ENCODE measurements at places on chromosomes 1 and 21.

- DNase-seq = no peak
Observed at GRCh38 chr21:38524168-38525153, 26.2 kb upstream of the ERG start.

DNA sequence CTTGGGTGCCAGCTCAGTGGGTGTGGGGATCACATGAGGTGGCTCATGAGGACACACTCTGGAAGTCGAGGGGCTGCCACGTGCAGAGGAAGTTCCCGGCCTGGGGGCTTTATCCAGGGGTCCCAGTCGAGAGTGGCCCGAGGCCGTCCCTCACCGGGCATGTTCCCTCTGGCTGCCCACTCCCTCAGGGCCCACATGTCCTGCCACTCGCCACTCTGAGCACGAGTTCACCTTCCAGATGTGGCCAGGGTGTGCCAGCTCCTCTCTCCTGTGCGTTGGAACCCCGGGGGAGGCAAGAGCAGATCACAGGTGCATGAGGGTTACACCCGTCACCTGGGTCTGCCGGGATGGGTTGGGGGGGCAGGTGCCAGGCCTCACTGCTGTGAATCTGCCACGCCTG is 14.6 kb downstream of the TMEM201 start:
- no peak for DNase-seq

DNA sequence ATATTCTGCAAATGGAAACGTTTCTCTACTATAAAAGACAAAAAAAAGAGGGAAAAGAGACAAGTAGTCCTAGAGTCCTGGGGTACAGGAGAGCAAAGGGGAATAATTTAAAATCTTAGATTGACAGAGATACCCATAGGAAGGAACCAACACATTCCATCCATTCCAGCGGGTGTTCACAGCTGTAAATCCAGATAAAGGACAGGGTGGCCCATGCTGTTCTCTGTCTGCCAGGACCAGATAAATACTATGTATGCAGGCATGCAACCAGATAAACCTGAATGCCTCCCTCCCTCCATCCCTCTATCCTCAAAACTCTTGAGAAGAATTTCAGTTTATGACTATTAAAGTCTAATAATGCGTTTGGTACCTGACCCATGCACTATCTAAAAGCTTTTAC is 131.8 kb downstream of the PTPN14 start:
- no peak for DNase-seq

DNA sequence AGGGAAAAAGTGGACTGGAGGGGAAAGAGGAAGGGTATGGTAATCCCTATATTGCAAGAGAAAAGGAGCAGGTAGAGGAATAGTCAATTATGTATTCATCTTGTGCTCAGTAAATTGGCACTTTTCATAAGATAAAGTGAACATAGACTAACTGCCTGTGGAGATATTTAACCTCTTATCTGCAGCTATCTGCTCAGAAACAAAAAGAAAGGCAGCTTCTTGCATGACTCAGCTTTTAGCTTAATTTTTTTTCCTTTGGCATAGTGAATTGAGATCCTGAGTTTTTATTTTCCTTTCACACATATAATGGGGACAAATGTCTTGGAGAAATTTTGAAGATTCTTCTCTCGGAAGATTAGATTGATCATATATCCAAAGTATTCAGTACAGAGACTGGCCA is 127.6 kb upstream of the F3 start:
- DNase-seq = no peak

- no peak for DNase-seq
Observed at GRCh38 chr1:180117764-180118116, 36.9 kb upstream of the QSOX1 start.

DNA sequence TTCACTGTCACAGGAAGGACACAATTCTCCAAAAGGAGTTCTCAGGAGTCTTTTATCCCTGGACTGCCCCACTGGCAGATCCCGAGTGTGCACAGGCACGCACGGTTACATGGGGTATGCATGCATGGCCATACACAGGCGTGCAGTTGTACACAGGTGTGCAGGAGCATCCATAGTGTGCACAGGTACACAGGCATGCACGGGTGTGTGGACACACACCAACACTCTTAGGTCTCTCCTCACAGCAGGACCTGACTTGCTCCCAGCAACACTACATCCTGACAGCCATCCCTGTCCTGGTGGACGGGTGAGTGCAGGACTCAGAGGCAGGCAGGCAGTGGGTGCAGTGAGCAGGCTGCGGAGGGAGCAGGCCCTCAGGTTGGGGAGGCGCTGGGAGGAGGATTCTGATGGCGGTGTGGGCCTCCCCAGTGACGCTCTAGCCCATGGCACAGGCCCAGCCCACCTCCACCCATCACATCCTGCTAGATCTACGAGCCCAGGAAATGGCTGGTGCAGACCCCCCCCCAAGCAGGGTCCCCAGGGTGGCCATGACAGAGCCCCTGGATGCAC is 28.4 kb downstream of the SLC19A1 start:
- no peak for DNase-seq

DNA sequence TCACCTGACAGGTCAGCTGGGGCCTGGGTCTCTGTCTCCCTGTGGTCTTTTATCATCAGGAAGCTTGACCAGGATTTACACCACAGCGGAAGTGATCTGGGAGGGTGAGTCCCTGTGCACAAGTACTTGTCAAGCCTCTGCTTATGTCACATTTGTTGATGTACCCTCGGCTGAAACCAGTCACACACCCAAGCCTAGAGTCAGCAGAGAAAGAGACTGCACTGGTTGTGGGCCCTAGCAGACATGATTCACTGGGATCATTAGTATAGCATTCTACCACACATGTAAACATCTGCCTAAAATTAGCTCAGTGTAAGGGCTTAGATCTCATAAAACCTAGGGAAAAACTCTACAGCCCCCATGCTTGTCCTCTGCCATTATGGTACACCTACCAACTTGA is 79.3 kb upstream of the LAMC2 start:
- no peak for DNase-seq

DNA sequence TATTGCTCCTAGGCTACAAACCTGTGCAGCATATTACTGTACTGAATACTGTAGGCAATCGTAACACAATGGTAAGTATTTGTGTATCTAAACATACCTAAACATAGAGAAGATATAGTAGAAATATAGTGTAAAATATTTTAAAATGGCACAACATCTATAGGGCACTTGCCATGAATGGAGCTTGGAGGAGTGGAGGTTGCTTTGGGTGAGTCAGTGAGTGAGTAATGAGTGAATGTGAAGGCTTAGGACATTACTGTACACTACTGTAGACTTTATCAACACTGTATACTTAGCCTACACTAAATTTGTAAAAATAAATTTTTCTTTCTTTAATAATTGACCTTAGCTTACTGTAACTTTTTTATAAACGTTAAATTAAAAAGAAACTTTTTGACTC is 7.9 kb downstream of the LEFTY2 start:
- no peak for DNase-seq

- no peak for DNase-seq
Observed at GRCh38 chr1:222523852-222524251, 24.1 kb downstream of the HHIPL2 start.

- no peak for DNase-seq
Observed at GRCh38 chr1:13781907-13782633, 82.1 kb downstream of the PRDM2 start.

DNA sequence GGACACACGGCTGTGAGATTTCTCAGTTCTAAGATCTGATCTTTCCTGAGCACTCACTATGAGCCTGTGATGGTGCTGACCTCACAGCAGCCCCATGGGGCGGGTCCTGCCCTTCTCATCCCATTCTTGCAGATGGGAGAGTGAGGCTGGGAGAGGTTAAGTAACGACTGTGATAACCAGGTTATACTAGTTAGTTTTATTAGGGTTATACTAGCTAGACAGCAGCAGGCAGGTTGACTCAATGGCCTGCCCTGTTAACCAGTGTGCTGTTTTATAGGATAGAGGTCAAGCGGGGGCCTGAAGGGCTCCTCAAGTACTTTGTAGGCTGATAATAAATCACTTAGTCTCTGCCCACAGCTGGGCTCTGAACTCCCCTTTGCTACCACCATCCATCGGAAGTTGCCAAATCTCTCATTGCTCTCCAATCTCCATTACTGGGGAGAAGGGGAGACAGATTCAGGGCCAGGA is 4.8 kb downstream of the CNTN2 start:
- no peak for DNase-seq

- DNase-seq = no peak
Observed at GRCh38 chr1:3738943-3739342, 13.3 kb upstream of the CCDC27 start.

DNA sequence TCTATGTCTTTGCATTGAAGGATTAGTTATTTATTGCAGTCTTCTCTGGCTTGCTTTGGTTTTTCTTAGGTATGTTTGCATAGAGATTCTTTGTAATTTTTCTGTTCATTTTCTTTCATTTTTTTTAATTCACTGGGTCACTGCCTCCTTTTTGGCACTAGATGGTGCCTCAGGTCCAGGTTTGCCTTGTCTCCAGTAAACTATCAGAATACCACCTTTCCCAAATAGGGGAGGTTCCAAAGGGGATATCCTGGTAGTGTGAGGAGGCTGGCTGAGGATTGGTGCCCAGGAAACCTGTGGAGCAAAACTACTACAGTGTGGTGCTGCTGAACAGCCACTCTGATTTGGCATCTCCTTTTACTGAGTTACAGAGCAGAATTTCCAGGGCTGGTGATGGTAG is 257.1 kb downstream of the KCTD3 start:
- no peak for DNase-seq

DNA sequence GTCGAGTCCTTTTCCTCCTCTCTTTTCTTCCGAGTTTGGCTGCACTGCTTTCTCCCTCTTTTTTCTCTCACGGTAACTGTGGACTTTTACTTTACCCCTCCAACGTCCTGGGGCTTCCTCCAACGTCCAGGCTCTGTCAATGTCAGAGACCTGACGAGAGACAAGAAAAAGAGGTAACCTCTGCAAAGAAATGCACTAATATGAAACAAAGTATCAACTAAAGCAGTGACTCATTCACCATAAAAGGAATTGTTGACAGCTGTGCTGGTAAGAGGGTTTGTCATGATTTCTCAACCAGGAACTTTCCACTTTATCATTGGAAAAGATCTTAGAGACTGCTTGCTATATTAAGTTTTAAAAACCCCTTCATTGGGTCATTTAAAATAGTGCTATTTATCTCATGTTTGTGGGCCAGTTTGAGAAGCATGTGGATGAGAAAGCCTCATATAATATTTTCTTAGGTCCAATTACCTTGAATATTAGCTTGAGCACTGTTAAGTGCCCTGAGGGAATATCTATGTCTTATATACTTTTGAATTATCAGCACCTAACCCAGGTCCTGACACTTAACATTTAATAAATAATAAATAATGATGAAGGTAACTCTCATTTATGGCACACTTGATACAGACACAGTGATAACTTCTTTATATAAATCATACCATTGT is at the start of gene GBP2:
TSS of gene GBP2 (minus strand) at position 202 of the 668 bp plus-strand sequence. CDS start 4,148 bp downstream, outside the sequence.
- no peak for DNase-seq

DNA sequence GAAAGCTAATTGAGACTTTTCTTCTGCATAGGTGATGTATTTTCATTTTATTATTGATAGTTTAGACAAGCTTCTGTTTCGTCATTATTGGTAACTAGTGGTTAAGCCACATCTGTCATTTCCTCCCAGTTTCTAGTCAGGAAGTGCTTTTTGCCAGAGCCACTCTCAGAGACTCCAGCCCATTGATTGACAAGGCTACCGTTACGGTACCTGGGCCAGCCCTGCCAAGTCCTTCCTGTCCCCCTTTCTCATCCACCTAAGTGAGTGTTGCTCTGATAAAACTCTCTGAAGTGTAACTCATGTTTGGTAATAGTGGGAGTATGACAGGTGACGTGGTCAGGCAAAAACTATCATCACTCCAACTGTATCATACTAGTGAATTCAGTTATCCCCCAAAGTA is 29.6 kb upstream of the AGL start:
- DNase-seq = no peak

GRCh38 chr1:19974822-19975416 is 4.5 kb downstream of the PLA2G2A start:
- no peak for DNase-seq

- DNase-seq = no peak
Observed at GRCh38 chr1:70247122-70247521, 25.9 kb downstream of the SRSF11 start.

GRCh38 chr1:159952932-159953331 is 1.1 kb downstream of the SLAMF9 start:
- no peak for DNase-seq

GRCh38 chr1:226422478-226422877 is 14.6 kb upstream of the PARP1 start:
- DNase-seq = no peak

DNA sequence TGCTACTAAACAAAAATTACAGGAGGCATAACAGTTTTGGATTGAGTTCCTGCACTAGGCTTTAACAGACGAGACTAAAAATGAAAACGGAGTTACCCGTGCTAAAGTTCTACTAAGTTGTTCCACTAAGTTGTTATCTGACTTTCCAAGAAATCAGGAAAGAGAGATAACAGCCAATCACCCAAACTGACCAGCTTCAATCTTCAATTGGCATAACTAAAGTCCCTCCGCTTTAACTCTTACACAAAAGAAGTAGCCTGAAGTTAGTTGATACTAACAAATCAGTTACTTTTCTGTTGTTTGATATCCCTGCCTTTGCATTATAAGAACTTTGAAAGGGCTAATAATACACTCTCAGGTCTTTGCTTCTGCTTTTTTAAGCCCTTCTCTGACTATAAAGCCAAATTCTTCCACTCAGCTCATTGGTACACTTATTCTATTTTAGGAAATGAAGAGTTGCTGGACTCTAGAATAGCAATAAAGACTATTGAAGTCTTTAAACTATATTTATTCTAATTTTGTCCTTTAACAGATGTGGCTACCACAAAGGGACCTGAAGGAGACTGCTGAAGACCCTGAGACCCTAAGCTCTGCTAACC is 61.3 kb downstream of the TESK2 start:
- no peak for DNase-seq

- no peak for DNase-seq
Observed at GRCh38 chr1:239237912-239238311, 148.5 kb upstream of the CHRM3 start.

DNA sequence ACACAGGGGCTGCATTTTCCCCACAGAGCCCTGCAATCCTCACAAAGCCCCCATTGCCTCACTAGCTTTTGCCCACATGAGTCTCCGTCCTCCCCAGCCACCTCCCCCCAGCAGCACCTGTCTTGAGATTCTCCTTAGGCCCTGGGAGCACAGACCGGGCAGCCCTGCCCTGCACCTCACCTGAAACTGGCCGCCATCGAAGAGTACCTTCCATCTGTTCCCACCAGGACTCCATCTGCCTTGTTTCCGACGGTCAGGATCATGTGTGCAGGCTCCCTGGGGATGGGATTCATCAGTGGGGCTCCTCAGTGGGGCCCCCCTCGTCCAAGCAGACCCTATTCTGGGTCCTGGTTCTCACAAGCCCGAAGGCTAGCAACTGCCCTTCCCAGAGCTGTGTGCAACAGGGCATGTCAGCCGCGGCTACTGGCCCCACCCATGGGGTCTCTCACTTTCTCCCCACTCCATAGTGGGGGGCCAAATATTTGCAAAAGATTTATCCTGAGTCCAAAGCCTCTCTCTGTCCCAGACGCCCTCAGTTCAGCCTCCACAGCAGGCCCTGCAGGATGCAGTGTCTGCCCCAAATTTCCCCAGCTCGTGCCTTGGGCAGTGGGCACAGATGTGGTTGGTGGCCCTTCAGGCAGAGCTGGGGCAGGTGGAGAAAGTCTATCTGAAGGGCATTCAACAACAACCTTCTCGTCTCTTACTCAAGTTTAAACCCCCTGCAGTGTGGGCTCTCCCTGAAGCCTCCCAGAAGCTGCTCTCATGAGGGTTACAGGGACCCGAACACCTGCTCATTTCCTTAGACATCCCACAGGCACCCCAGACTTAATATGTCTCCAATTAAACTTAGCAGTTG is 4.8 kb downstream of the PDZK1IP1 start:
- DNase-seq = no peak
